NCI-H510A treated with DMSO at 0.1 percent for 48 hours (cell line): ENCODE measurements at places on chromosomes 2 and 18.

- DNase-seq = no peak
These were observed 59.6 kb upstream of the NDUFV2 start for GRCh38 chr18:9042766-9043481.

- no peak for DNase-seq
These were observed 3.6 kb upstream of the KIAA2012 start for GRCh38 chr2:202069170-202070067.

GRCh38 chr2:215403441-215404347, 32.2 kb downstream of the FN1 start:
- DNase-seq = no peak

GRCh38 chr2:78994789-78995188, 30.7 kb upstream of the REG3G start:
- no peak for DNase-seq

DNA sequence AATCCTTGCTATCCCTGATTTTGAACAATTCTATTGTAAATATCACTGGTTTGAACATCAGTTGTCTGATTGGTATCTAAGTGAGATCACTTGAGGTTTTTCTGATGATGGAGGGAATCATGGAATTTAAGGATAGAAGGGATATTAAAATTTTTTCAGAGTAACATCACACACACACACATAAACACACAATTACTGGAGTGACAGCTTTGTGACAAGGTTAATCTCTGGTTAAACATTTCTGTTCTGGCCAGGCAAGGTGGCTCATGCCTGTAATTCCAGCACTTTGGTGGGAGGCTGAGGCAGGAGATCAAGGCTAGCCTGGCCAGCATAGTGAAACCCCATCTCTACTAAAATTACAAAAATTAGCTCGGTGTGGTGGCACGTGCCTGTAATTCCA, 85.3 kb downstream of the SOCS6 start:
- no peak for DNase-seq

GRCh38 chr2:160473468-160474318, 19.9 kb downstream of the RBMS1 start:
- DNase-seq = no peak

GRCh38 chr2:70304498-70304897, 2.6 kb upstream of the FAM136A start:
- peak; percentile 79 for DNase-seq

GRCh38 chr2:26300234-26300925, 45.6 kb upstream of the SELENOI start:
- DNase-seq = no peak

GRCh38 chr2:108613261-108614042, 79.2 kb downstream of the LIMS1 start:
- no peak for DNase-seq

GRCh38 chr2:163312713-163313112, 423.1 kb downstream of the FIGN start:
- DNase-seq = no peak

GRCh38 chr2:47266939-47267710, 112.0 kb upstream of the STPG4 start:
- DNase-seq = no peak

DNA sequence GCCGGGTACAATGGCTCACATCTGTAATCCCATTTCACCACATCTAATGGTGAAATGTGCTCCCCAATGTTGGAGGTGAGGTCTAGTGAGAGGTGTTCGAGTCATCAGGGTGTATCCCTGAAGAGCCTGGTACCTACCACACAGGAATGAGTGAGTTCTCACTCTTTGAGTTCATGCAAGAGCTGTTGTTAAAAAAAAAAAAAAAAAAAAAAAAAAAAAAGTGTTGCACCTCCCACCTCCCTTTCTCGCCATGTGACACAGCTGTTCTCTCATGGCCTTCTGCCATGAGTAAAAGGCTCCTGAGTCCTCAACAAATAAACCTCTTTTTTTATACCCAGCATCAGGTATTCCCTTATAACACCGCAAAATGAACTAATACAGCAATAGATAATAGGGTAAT, 106.3 kb downstream of the C2orf74 start:
- no peak for DNase-seq

GRCh38 chr18:34661464-34662087, 48.5 kb upstream of the DTNA start:
- DNase-seq = peak; percentile 68

GRCh38 chr2:195317550-195317949, 339.5 kb upstream of the SLC39A10 start:
- no peak for DNase-seq

DNA sequence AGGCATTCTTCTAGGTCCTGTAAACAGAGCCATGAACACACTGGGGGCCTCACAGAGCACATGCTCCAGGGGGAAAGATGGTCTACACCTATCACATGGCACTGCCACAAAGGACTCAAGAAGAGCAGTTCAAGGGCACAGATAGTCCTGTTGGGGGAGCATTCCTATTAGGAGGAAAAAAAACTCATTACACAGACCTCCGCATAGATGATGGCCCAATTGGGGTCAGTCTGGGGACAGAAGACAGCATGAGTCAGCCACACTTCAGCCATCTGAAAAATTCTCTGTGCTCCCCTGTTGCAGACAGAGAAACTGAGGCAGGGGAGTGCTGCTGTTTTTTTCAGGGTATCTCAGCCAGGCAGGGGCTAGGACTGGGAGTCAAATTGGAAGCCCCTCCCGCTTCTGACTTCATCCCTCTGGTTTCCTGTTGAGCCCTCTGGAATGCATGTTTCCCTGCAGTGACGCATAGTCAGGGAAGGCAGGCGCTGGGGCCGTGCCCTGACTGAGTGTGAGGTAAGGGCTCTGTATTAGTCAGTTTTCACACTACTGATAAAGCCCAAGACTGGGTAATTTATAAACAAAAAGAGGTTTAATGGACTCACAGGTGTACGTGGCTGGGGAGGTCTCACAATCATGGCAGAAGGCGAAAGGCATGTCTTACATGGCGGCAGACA, 67.9 kb downstream of the RHOB start:
- no peak for DNase-seq
